NCI-H187 treated with DMSO at 0.1 percent for 48 hours (cell line): ENCODE measurements at places on chromosomes 1 and 21.

DNA sequence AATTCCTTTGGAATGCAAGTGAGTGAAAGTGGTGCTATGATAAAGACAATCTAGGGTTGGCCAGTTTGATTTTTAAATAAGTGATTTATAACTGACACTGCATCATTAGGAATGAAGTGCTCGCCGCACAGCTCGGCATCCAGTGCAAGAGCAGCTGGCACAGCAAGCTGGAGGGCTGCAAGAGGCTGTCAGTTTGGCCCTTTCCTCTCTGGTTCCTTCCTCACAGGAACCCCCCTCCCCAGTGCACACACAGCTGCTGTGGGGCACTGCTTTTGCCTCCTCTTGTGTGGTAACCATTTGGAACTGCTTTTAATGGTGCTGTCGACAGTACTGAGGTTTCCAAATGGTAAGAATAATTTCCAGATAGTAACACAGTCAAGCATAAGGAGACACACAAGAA is 10.4 kb upstream of the BCAR3 start:
- DNase-seq = no peak

DNA sequence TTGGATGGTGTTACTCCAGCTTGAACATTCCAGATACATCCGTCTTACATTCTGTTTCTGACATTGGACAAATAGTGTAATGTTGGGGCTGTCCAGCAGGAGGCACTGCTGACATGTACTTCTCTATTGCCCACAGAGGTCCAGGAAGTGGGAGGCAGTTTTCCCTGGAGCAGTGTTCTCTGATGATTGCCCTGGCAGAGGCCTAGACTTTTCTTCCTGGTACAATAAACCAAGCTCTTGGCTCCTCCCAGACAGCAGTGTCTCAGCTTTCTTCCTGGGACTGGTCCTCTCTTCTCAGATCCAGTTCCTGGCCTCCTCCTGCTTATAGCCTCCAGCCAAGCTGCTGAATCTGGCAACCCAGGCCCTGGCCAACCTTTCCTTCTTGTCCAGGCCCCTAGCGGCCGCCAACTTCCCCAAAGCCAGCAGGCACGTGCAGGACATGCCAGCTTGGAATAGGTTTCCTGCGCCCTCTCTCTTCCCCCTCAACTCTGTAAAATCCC is 14.9 kb upstream of the IFNLR1 start:
- peak; percentile 62 for DNase-seq

DNA sequence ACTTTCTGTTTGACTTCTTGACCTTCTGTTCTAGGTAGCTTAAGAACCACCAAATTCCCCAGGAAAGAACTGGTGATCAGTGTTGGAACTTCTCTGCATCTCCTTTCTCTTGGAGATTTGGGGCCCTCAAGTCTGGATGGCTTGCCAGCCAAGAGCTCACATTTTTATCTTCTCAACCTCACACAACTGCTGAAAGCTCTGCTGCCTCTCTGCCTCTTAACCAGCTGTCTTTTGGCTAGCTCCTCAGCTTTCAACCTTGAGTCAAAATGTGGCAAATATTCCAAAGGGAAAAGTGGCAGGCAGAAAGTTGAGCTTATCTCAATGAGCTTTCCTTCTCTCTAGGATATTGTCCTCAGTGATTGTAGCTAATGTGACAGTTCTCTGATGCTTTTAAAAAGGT is 89.2 kb upstream of the CCDC190 start:
- no peak for DNase-seq

DNA sequence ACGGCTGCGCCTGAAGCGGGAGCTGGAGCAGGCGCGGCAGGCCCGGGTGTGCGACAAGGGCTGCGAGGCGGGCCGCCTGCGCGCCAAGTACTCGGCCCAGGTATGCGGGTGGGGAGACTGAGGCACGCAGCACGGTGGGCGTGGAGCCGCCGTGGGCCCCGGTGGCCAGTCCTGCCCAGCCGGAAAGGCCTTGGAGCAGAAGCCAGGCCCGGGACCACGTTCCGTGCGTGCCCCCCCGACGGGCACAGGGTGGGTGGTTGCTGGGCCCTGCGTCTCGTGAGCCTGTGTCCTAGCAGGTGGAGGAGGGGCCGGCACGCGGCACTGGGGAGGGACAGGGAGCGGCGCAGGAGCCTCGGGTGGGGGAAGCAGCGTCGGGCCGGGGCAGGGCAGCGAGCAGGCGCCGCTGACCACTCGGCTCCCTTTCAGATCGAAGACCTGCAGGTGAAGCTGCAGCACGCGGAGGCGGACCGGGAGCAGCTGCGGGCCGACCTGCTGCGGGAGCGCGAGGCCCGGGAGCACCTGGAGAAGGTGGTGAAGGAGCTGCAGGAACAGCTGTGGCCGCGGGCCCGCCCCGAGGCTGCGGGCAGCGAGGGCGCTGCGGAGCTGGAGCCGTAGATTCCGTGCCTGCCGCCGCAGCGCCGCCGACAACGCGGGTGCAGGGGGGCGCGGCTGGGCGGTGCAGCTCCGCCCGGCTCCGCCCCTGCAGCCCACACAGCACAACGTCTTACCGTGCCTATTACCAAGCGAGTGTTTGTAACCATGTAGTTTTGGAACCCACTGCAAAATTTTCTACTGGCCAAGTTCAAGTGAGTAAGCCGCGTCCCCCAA is 78.2 kb downstream of the SKI start:
- no peak for DNase-seq

GRCh38 chr1:176515310-176515709 is 52.3 kb downstream of the PAPPA2 start:
- no peak for DNase-seq

DNA sequence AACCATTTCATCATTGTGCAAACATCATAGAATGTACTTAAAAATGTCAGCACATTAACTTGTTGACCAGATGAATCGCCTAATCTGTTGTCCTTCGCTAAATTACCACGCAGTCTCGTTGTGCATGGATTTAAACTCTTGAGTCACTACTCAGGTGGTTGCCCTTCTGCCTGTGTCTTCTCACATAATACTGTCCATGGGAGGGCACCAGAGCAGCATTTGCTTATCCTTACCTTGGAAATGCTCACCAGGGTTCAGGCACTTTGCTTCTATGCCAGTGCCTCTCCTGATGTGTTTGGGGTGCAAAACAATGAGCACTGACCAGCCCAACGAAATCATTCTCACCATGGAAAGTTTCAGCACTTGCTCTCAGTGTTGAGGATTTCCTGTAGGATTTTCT is 559.9 kb downstream of the RWDD3 start:
- DNase-seq = peak; percentile 12

- no peak for DNase-seq
Measured at GRCh38 chr1:208000504-208000903, 89.6 kb upstream of the CD34 start.

- no peak for DNase-seq
Measured at GRCh38 chr1:2931724-2932401, 89.4 kb upstream of the ACTRT2 start.

- no peak for DNase-seq
Measured at GRCh38 chr1:31834501-31834900, 18.7 kb upstream of the SPOCD1 start.

DNA sequence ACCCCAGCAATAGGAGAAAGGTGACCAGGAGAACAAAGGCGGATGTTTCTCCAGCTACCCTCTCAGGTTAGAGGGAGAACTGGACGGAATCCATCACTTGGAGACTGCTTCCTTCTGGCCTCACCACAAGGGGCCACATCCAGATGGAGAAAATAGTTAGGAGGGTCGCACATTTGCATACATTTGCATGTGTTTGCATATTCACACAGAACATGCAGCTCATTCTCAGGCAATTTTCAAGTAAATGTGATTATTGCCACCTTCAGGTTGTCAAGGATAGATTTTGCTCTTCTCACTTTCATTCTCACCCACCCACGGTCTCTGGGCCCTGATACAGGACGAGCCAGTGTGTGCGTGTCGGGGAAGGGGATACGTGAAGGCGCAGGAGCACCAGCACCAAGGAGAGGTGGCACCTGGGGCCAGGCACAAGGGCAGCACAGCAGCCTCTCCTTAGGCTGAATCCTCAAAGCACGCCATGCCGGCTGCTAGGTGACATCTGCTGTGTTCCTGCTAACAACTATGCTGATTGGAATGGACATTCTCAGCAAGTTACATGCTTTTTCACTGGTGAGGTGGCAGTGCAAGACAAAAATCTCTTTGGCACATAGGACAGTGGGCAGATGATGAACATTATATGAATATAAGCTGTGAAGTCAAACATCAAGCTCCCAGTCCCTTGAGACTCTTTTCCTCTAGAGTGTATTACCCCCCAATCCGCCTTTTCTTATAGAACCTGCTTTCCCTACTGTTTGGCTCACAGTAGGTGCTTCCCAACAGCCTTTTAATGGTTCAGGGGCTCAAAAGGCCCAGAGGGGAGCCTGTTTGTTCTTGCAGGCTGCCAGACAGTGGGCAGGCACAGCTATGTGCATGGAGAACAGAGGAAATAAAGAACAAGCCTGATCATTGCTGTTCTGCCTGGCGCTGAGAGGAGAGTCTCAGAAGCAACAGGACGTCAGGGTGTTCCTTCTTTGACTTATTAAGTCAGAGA is 14.3 kb downstream of the ACKR1 start:
- no peak for DNase-seq

DNA sequence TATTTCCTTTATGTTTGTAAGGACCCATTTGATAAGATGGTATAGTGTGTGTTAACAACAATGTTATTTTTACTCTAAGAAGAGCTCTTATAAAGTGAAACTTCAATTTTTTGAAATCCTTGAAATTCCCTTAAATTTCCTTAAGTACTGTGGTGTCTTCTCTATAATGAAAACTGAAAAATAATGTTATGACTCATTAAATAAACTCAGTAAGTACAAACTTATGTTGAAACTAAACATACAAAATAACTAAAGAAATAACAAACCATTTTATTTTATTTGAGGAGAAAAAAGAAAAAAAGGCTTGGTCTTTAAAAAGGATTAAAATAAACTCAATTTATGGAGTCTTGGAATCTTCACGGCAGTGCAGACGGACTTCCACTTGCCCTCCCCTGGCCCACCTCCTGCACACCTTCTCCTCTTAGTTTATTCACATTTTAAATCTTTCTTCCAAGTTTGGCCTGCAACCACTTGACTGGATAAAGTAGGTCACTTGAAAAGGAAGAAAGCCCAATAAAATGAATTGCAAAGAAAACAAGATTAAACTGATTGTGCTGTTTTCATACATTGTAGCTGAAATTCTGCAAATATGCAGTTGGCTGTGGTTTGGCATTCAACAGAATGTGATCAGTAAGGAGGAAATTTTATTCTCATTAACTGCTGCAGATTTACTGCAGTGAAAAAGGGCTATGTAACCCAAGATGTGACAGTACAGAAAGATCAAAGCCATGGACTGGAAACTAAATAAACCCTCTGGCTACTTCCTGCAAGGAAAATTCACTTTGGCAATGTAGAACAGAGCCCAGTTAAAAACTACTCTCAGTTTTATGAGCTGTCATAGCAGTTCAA is 48.5 kb upstream of the SCYL3 start:
- no peak for DNase-seq

GRCh38 chr1:62092110-62092509 is 102.5 kb upstream of the L1TD1 start:
- DNase-seq = no peak
